Iris pigment epithelial cell (primary cell): ENCODE measurements at places on chromosomes 13 and 19.

- no peak for DNase-seq
Measured at GRCh38 chr19:11141937-11142527, 13.6 kb downstream of the SPC24 start.

DNA sequence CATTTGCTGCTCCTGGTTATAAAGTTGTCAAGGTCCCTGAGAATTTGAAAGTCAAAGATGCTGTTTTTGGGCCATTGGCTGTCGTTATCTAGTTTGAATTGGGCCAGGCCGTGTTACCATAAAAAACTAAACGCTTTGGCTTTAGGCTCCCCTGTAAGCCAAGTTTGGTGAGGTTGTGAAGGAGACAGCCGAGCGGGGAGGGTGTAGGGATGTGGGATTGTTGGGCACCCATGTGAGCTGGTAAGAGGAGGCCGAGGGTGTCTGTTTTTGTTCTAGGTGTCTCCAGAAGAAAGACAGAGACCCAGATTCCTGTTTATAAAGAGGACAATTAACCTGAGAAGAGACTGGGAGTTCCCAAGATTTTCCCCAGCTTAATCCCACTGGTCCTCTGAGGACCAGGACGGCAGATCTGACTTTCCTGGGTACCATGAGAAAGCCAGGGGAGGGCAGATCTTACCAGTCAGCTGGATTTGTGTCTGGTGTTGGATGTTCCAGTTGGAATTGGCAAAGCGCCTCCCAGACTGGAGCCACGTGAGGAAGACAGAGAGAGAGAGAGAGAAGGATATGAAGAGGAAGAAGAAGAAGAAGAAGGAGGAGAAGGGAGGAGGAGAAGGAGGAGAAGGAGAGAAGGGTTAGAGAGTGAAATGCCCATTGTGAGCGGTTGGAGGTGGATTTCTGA is 25.1 kb downstream of the TMEM255B start:
- no peak for DNase-seq

DNA sequence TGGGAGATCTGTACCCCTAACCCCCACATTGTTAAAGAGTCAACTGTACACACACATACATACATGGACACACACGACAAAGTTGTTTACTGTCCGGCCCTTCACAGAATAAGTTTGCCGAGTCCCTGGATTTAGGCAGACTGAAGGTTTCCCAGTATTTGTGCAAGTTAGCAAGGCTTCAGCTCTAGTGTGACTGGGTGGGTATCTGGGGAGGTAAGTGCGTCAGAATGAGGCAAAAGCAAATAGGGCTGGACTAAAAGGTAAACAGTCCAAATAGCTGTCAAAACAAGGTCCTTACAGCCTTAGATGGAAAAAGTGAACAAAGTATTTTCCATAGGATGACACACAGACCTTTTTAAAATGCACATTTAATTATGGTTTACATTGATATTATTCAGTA is 228.4 kb upstream of the UFM1 start:
- DNase-seq = no peak

GRCh38 chr13:97223711-97224541 is 1.8 kb downstream of the MBNL2 start:
- DNase-seq = peak; percentile 96

DNA sequence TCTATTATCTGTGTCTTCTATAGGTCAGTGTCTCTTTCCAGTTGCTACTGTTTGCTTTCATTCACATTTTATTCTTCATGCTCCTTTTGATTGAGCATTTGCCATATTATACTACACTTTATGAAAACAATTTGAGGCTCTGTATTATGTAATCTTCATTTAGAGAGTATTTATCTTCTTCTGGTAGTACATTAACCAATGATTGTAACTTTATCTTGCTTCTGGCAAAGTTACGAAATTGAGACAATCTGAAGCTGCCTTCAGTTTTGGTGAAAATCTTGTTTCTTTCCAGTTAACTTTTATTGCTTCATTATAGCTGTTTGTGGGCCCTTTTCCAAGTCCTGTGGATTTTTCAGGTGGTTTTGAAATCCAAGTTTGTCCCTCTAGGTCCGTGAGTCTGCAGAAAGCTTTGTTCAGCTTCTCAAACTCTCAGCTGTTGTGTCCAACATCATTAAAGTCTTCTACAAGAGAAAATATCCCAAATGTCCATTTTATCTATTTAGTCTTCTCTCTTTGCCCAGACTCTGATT is 1255.4 kb upstream of the SPRY2 start:
- DNase-seq = no peak
